ENCODE measurements at places on chromosomes 2 and 18. TPM values are rescaled to one million over a fixed set of nuclear protein-coding genes. Genes with fewer than 3 reads are reported as not detected.

Gene IRS1
- 47.2 TPM for total RNA-seq

- no peak for DNase-seq
These were observed 7.9 kb upstream of the DGKD start for GRCh38 chr2:233346376-233346775.

GRCh38 chr2:205988274-205988673 lies 97.7 kb downstream of the INO80D start:
- no peak for DNase-seq

Gene UGT1A5
- total RNA-seq, result not detected

Gene CEBPZ
- 35.1 TPM for total RNA-seq

DNA sequence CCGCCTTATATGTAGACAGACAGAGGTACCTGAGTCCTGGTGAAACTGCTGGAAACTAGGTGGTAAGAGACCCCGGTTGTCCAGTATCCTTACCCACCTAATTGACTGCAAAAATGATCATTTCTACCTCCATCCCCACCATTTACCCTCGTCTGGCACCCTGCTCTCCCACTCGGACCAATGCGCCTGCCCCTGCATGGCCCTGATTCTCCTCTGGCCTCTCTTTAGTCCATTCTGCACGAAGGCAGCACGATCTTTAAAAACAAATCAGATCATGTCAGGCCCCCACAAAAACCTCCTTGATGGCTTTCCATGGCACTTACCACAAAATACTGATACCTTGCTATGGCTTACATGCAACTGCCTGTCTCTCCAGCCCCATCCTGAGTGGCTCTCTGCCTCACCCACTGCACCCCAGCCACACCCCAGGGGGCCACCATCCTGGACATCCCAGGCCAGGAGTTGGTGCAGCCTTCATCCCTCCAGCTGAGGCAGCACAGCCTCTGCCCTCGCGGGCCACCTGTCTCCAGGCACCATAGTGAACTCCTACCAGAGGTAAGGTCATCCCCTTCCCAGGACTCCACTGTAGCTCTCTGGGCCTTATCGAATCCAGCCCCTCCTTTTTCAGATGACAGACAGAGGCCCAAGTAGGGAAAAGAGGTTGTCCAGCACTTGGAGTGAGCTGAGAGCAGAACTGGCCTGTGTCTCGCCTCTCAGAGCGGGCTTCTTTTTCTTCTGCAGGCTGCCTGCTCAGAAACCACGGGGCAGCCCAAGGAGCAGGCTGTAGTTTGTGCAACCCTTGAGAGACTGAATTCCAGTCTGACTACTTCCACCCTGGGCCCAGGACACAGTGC lies 12.3 kb upstream of the CIB4 start:
- DNase-seq, result no peak

GRCh38 chr2:111194835-111195621 lies 74.3 kb downstream of the BCL2L11 start:
- DNase-seq, result no peak

- DNase-seq, result no peak
These were observed 4.0 kb downstream of the CWC22 start for GRCh38 chr2:180003073-180003472.

Gene PTGR3
- total RNA-seq, result 38.1 TPM

- DNase-seq, result no peak
These were observed 679.1 kb upstream of the CDH2 start for GRCh38 chr18:28855989-28856388.

- DNase-seq, result no peak
These were observed 119.6 kb upstream of the MGAT5 start for GRCh38 chr2:134134313-134134706.

DNA sequence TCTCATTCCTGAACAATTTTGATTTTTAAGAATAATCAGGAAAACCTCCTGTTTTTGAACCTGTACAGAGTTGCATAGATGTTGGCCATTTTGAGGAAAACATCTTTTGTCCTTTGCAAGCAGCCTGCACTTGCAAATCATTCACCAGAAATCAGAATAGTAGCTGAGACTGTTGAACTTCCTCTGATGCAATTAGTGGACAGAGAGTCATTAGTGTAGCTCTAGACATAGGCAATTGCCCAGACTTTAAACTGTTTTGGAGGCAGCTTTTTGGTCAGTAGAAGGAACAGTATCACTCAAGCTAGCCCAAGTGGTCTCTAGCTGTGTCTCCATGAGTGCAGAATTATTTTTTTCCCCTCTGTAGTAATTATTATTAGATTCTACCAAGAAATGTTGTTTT lies 326.1 kb downstream of the PIK3C3 start:
- DNase-seq, result no peak

DNA sequence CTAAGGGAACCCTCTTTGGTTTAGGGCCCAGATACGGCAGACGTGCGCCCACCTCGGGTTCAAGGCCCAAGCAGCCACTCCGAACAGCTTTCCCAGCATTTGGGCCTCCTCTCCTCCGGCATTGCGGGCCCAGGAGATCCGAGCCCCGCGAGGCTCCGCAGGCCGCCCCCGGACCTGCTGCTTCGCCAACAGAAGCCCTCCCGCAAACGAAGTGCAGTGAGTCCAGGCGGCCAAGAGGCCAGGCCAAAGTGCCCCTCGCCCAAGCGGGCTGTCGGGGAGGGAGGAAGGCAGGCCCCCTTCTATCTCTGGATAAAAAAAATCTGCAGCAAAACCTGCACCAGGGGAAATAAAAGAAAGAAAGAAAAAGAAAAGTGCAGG lies 6.0 kb downstream of the EN1 start:
- DNase-seq, result no peak
